Keratinocyte (primary cell): ENCODE measurements at places on chromosomes 5 and 9. TPM values are rescaled to one million over a fixed set of nuclear protein-coding genes. Genes with fewer than 3 reads are reported as not detected.

Gene POLR3G
- polyA plus RNA-seq, result 11.8 to 27.3 TPM (median 27.0 TPM) in 3 replicates

Gene PCDHA4
- 0.01 to 0.15 TPM (median 0.07 TPM) in 3 replicates for polyA plus RNA-seq

Gene KCNMB1
- not detected in 3 replicates for polyA plus RNA-seq

Gene LCN9
- not detected in 3 replicates for polyA plus RNA-seq

Gene IFNA2
- not detected in 3 replicates for polyA plus RNA-seq

Gene TRIP13
- polyA plus RNA-seq, result 11.2 to 37.8 TPM (median 26.1 TPM) in 3 replicates

Gene ADRB2
- polyA plus RNA-seq, result 29.4 to 39.7 TPM (median 36.3 TPM) in 3 replicates

Gene TEK
- 0.01 to 0.05 TPM (median 0.03 TPM) in 3 replicates for polyA plus RNA-seq

Gene MTAP
- 24.5 to 50.3 TPM (median 48.7 TPM) in 3 replicates for polyA plus RNA-seq

Gene JAKMIP2
- not detected in 3 replicates for polyA plus RNA-seq

Gene APBA1
- 0.66 to 0.89 TPM (median 0.89 TPM) in 3 replicates for polyA plus RNA-seq

Gene IFNA13
- polyA plus RNA-seq, result not detected in 3 replicates

Gene SPATA31A3
- polyA plus RNA-seq, result not detected in 3 replicates

Gene CDC20B
- 0.03 TPM in 1 of 3 replicates, not detected in the others for polyA plus RNA-seq

Gene OBP2B
- not detected in 3 replicates for polyA plus RNA-seq

Gene GABRA1
- not detected in 3 replicates for polyA plus RNA-seq

Gene KCNV2
- not detected in 3 replicates for polyA plus RNA-seq

Gene SLC6A7
- not detected in 3 replicates for polyA plus RNA-seq

Gene PCDHB13
- 0.07 to 0.13 TPM (median 0.09 TPM) in 3 replicates for polyA plus RNA-seq

Gene TBC1D13
- 12.8 to 25.1 TPM (median 14.1 TPM) in 3 replicates for polyA plus RNA-seq

Gene TAF11L10
- polyA plus RNA-seq, result not detected in 3 replicates

Gene CTNND2
- polyA plus RNA-seq, result not detected in 3 replicates

Gene GFPT2
- polyA plus RNA-seq, result 0.02 to 0.04 TPM in 2 of 3 replicates, not detected in the other

Gene MEF2C
- polyA plus RNA-seq, result 0.07 to 0.13 TPM (median 0.10 TPM) in 3 replicates

Gene CHSY3
- polyA plus RNA-seq, result 0.37 to 0.58 TPM (median 0.47 TPM) in 3 replicates

Gene SLC6A19
- polyA plus RNA-seq, result not detected in 3 replicates

Gene SOHLH1
- polyA plus RNA-seq, result not detected in 3 replicates
